ENCODE measurements at places on chromosomes 1 and 21.

- no peak for DNase-seq
Observed at GRCh38 chr1:201053155-201053860, 29.8 kb upstream of the KIF21B start.

GRCh38 chr1:188365874-188366273 lies 1537.1 kb downstream of the PLA2G4A start:
- no peak for DNase-seq

GRCh38 chr1:40768146-40768990 lies 15.2 kb upstream of the KCNQ4 start:
- DNase-seq, result no peak

- no peak for DNase-seq
Observed at GRCh38 chr21:30634906-30635305, at the start of gene KRTAP20-2. Gene KRTAP20-2, plus strand, starts transcription at chr21:30635206. Its CDS starts 58 bp downstream, at chr21:30635264.

GRCh38 chr1:65069011-65069565 lies 78.9 kb upstream of the AK4 start:
- DNase-seq, result no peak

GRCh38 chr21:19608101-19608621 lies 1204.6 kb upstream of the TMPRSS15 start:
- peak; percentile 86 for DNase-seq

DNA sequence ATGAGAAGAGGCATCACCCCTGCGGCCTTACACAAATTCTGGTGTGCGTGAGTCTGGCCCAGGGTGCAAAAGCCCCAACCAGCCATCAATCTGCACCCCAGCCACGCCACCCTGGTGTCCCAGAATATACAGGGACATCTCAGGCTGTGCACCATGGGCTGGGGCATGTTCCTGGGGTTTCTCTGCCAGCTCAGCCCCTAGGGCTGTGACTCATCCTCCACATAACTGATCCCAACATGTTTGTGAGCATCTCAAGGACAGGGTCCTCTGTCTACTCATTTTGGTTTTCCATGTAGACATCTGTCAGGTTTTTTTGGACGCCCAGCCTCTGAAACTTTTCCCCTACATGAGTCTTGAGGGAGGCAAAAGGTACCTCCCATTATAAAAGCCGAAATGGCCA lies 511 bp downstream of the ZNF683 start:
- DNase-seq, result no peak

GRCh38 chr1:94411237-94411636 lies 7.0 kb upstream of the ABCD3 start:
- DNase-seq, result no peak

- no peak for DNase-seq
Observed at GRCh38 chr1:226990133-226990716, 50.1 kb downstream of the COQ8A start.

GRCh38 chr1:11151114-11151513 lies 38.0 kb upstream of the ANGPTL7 start:
- DNase-seq, result no peak

DNA sequence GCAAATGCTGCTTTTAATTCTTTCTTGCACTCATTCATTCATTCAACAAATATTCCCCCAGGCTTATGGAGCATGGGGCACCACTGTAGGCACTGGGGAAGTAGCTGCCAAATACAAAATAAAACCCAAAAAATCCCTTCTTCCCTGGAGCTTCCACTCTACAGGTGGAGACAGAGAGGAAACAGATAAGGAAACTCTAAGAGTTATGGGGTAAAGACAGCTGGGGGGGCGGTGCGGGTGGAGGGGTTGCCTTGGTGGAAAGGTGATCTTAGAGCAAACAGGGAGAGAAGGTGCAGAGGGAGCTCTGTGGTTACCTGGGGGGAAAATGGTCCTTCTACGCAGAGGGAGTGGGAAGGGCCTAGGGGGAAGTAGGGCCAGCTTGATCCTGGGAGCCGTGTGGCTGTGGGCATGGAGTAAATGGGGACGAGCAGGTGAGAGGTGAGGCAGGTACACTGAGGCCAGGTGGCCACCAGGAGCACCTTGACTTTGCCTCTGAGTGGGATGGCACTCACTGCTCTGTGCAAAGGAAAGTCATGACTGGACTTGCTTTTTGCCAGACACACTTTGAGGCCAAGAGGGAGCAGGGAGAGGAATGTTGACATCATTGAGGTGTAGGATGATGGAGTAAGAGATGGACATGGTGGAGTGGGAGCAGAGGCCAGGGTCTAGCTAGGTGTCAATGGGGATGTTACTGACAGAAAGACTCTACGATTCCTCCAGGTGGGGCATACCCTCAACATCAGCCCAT lies 152.0 kb downstream of the ETS2 start:
- DNase-seq, result no peak

- no peak for DNase-seq
Observed at GRCh38 chr1:53763461-53763860, 24.5 kb upstream of the GLIS1 start.

DNA sequence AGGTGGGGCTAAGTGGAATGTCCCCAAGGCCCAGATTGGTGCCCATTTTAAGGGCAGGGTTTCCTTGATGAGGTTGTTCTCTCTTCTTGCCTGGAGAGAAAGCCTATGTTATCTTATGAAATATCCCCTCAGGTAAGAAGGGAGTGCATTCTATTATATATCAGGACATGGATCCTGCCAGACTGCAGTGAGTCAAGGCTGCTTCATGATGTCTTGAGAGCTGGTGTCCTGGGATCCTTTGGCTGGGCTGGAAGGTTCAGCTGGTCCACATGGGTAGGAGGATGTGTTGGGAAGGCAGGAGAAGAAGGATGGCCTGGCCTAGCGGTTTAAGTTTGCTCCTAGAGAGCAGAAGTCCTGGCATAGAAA lies 207.6 kb downstream of the ROR1 start:
- DNase-seq, result no peak
